ENCODE measurements at places on chromosomes 7 and 10.

- DNase-seq: no peak
Observed at GRCh38 chr7:99597762-99598501, at the start of gene TMEM225B. Gene TMEM225B, plus strand, starts transcription at chr7:99598267. Its CDS starts 6,122 bp downstream, at chr7:99604389.

DNA sequence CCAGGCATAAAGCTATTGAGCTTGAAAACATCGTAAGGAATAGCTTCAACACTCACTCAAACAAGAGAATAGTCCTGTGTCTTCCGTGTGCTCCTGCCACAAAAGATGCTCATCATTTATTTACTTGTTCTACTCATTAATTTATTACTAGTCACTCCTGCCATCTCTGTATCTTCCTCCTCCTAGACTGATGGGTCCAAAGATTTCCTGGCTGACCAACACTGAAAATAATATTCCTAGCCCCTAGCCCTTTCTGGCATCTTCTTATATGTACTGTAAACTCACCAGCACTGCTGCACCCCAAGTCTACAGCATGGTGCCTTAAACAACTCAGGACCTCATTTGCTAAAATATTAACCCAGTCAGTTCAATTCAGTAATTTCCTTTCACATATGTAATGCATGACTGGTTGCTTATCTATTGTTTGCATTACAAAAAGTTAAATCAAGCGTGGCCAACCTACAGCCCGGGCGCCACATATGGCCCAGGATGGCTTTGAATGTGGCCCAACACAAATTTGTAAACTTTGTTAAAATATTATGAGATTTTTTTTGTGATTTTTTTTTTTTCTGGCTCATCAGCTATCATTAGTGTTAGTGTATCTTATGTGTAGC is 86.7 kb upstream of the GSDME start:
- DNase-seq: no peak

- no peak for DNase-seq
Observed at GRCh38 chr7:40299097-40299496, 164.3 kb downstream of the SUGCT start.

DNA sequence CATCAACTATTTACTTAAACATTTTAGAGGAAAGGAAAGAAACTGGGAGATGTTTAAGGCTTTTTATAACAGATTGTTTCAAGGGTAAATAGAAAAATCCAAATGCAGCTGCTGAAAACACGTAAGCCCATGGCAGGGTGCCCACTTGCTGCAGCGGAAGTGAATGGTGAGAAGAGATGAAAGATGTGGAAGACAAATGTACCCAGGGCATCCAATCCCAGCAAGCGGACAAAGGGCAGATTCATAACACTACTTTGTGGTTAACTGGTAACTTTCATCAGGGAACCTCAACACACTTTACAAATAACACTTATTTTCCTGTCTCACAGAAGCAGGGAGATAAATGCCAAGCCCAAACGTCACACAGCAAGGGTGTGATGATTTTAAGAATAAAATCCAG is 358.4 kb downstream of the KCNMA1 start:
- DNase-seq: no peak

DNA sequence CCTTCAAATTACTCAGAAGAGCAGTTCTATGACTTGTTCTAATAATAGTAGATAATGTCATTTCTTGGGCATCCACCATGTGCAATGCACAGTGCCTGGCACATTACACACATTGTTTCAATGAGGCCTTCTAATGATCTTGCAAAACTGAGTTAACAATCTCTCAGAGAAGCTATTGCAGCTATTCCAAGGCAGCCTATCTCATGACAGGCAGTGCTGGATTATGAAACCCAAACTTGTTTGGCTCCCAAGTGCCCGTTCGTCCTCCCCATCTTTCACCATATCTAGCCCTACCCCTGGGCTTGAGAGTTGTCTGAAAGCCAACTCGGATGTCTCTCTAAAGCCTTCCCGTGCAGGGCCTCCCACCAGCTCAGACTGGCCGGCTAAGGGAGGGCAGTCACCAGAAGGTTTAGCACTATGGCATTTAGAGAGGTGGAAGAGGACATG is 405.1 kb downstream of the PLXNA4 start:
- no peak for DNase-seq

- DNase-seq: no peak
Observed at GRCh38 chr7:65441010-65441409, 67.4 kb downstream of the ZNF92 start.

DNA sequence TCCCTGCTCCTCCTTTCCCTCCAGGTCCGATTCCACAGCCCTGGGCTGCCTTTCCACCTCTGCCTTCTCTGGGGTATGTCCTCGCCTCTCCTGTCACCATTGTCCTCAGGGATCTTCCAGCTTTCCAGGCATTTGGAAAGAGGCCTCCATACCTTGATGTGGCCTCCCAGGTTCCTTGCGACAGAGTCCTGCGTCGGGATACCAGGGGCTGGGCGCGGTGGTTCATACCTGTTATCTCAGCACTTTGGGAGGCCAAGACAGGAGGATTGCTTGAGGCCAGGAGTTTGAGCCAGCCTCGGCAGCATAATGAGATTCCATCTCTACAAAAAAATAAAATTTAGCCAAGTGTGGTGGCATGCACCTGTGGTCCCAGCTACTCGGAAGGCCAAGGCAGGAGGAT is 171.1 kb downstream of the CUX1 start:
- DNase-seq: no peak

DNA sequence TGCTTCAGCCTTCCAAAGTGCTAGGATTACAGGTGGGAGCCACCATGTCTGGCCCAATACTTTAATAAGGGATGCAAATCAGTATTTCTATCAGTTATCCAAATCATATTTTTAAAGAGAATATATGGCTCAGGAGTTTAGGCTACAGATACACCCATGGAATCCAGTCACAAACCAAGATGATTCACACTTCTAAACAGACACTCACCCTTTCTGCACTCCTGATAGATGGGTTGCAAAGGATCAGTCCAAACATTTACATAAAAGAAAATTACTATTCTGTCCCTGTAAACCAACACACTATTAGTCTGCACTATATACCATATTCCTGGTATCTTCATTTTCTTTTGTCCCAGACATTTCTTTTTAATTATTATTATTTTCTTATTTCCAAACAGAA is 2.2 kb downstream of the MORN4 start:
- no peak for DNase-seq

GRCh38 chr7:43726466-43726865 is 2.9 kb downstream of the COA1 start:
- DNase-seq: no peak
